Stimulated activated CD8-positive, alpha-beta memory T cell treated with anti-CD3 and anti-CD28 coated beads, Interleukin-7, amount 100 ng/mL, for 1 hour (primary cell): ENCODE measurements at places on chromosomes 16 and 17.

DNA sequence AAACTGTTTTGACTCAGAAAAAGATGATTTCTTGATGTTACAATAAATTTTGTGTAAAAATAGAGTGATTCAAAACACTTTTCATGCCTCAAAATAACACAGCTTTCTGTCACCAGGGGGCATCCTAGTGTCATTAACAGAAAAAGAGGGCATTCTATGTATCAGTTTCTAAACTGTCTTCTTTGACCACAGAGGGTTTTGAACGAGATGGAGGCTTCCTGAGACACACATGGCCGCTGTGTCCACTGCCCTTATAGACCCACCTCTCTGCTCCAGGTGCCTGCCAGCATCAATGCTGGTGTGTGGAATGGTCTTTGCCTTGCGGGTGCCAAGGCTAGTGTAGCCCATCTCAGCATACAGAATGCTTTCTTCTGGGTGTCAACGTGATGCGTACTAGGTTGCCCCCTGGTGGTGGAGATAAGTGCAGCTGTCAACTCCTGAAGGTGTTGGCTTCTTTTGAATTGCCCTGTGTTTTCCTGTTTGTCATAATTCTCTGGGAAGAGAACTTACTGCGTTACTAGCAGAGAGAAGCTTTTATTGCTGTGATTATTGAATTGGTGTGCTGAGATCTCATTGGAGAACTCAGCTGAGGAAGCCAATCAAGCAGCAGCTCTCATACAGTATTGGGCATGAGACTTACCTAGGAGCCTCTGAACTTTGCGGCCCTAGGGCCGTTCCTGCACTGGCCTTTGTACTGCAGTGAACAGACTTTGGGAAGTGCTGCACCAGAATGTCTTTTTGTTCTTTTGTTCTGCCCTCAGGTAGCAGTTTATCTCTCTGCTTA lies 38.6 kb downstream of the USP10 start:
- DNase-seq = peak; percentile 34

DNA sequence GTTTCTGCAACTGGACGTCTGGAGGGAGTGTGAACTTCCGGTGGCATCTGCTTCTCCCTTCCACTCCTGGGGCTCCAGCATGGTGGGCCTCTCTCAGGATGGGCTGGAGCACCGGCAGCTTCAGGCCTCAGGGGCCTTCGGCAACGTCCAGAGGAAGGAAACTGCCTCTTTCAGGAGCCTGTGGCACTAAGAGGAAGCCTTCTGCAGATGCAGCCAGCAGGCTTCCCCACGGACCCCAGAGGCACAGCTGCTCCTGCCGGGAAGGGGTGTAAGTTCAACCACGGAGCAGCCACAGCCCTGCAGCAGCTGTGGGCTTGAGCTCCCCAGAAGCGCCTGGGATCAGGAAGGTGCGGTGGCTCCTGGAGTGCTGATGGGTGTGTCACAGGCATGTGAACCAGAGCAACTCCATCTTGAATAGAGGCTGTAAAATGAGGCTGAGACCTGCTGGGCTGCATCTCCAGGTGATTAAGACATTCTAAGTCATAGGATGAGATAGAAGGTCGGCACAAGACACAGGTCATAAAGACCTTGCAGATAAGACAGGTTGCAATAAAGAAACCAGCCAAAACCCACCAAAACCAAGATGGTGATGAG lies 50.8 kb upstream of the KLHDC4 start:
- no peak for DNase-seq

GRCh38 chr17:13046361-13046760 lies 28.5 kb upstream of the ELAC2 start:
- no peak for DNase-seq

- DNase-seq = no peak
Measured at GRCh38 chr16:84194018-84194417, 3.1 kb downstream of the ADAD2 start.

GRCh38 chr17:35708149-35708548 lies 23.3 kb upstream of the RASL10B start:
- no peak for DNase-seq

DNA sequence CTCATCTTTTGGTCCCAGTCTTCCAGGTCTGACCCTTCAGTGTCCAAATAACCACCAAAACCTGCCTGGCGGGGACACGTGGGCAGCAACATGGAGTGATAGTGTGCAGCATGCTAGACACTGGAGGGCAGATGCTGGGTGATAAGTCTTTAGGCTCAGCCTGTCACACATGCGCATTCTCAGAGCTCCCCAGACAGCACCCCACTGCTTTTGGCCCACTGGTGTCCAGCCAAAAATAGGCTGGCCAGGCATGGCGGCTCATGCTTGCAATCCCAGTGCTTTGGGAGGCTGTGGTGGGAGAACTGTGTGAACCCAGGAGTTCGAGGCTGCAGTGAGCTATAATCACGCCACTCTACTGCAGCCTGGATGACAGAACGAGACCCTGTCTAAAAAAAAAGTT lies 12.3 kb downstream of the GINS2 start:
- DNase-seq = no peak
